ENCODE measurements at places on chromosomes 7 and 10.

DNA sequence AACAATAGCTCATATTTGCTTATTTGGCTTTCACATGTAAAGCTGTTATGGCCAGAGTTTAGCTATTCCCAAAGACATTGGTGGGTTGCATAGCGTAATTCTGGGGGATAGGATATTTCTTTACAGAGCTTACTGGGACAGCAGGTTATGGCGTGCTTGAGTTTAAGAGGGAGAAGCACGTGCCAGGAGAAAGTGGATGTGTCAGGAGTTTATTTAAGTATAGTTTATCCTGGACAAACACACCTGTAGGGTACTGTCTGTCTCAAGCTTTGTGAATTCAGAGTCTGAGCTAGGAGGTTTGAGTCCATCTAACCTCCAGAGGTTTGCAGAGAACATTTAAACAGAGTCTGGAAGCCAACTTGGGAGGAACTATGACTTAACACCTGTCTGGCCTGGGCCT is 21.3 kb downstream of the GBF1 start:
- DNase-seq = no peak

DNA sequence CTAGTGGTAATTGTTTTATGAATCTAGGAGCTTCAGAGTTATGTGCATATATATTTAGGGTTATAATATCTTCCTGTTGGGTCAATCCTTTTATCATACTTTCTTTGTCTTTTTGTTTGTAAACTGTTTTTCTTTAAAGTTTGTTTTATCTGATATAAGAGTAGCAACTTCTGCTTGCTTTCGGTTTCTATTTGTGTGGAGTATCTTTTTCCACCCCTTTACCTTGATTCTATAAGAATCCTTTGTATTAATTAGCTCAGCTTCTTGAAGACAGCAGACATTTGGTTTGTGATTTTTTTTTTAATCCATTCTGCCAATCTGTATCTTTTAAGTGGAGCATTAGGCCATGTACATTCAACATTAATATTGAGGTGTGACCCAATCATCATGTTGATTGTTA is 9.3 kb downstream of the CASP7 start:
- no peak for DNase-seq

- DNase-seq = no peak
Measured at GRCh38 chr7:151301471-151302462, 39.8 kb upstream of the NUB1 start.

GRCh38 chr7:6647080-6647479 is 10.0 kb downstream of the ZNF316 start:
- no peak for DNase-seq

DNA sequence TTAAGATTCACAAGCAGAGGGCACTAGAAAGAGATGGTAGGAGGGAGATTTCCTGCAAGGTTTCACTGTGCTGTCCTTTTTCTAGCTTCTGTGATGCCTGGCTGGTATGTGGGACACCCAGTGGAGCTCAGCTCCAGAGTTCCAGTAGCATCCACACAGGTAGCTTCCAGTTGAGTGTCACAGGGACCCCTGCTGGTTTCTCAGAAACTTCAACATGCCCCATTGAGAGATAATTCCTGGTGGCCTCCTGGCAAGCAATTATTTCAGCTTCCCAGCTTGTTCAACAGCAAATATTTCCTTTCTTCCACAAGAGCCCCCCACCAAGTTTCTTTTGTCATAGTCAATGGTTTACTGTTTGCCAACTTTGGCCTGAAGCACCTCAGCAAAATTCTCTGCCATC is 858.7 kb downstream of the REEP3 start:
- no peak for DNase-seq

- DNase-seq = no peak
Measured at GRCh38 chr10:35211390-35211789, 84.7 kb downstream of the CREM start.

DNA sequence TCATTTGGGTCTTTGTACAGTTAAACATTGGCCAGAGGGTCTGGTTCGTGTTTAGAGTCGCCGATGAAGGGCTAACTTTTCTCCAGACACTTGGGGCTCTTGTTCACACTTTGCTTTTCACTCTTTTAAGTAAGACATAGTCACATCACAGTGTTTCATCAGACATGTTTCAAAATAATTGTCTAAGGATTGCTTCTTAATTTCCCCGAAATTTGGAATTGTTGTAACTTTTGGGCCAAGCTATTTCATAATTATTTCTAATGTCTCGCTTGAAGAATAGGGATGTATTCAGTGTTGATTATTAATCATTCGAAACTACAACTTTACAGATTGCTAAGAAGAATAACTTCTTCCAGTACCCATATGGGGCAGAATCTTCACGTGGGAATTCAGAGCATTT is 92.8 kb downstream of the TCF7L2 start:
- DNase-seq = no peak

All from cortex of kidney (tissue), 1 donor.